ENCODE measurements at places on chromosomes 12 and 14. TPM values are rescaled to one million over a fixed set of nuclear protein-coding genes. Genes with fewer than 3 reads are reported as not detected.
A peak's percentile ranks its signal among the peaks of the same experiment; 100 is the strongest.

GRCh38 chr12:49790741-49791555 is 37.3 kb downstream of the NCKAP5L start:
- DNase-seq = no peak

GRCh38 chr14:106187216-106187615 is 660.8 kb downstream of the TMEM121 start:
- DNase-seq = no peak

DNA sequence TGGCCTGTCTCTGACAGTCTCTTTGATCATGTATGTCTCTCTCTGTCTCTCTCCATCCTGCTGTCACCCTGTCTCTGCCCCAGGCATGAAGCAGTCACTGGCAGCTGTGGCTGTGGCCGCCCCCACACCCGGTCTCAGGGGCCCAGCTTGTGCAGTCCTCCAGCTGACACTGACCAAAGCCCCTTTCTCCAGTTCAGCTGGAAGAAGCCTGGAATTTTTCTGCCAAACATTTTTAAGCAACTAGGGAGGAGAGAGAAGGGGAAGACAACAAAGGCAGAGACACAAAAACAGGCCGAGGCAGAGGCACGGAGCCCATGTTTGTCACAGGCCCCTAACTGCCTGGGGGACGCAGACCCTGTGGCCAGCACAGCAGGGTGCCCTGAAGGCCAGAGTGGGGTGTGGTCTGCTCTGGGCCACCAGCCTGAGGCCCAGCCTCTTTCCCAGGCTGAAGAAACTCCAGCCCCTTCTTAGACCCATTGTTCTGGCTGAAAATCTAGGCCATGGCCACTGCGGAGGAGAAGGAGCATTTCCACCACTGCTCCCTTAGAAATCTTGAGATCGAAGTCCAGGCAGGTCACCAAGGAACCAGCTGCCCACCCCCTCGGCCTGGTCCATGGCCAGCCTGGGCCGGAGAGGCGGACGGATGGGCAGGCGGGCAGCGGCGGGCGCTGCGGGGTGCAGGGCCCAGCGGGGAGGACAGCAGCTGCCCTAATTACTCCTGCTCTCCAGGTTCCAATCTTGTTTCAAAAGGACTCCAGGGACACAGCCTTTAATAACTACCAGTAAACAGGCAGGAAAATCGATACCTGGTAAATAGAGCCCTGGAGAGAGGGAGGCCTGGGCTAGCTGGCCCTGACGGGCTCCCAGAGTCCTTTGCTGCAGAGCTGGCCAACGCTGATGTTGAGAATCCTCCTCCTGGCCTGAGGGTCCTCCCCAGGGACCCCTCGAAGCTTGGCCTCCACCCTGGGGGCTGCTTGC is 14.9 kb downstream of the DTX1 start:
- DNase-seq = peak; percentile 58

Gene GYS2
- 0.24 TPM for polyA plus RNA-seq

Gene ALDH1L2
- polyA plus RNA-seq = 6.5 TPM

- no peak for DNase-seq
Measured at GRCh38 chr12:131797588-131797934, 30.6 kb upstream of the MMP17 start.

GRCh38 chr12:26123482-26123980 is 1.3 kb downstream of the BHLHE41 start:
- no peak for DNase-seq

All from forelimb muscle (tissue), 1 donor.